ENCODE measurements at places on chromosomes 5 and 9.

DNA sequence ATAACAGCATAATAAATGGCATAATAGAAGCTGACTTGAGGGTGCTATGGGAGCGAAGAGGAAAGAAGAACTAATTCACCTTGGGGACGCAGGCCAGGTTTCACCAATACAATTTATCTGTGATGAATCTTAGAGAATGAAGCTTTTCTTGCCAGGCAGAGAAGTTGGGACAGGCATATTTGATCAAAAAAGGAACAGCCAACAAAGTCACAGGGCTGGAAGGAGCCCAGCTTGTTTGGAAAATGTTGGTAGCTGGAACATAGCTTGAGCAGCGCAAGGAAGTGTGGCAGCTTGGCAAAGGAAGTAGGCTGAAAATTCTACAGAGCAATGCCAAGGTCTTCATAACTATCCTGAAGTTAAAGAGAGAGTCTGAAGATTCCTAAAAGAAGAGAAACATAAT lies 181.5 kb upstream of the OR13F1 start:
- DNase-seq = no peak

GRCh38 chr5:68521776-68522175 lies 306.2 kb downstream of the PIK3R1 start:
- no peak for DNase-seq

DNA sequence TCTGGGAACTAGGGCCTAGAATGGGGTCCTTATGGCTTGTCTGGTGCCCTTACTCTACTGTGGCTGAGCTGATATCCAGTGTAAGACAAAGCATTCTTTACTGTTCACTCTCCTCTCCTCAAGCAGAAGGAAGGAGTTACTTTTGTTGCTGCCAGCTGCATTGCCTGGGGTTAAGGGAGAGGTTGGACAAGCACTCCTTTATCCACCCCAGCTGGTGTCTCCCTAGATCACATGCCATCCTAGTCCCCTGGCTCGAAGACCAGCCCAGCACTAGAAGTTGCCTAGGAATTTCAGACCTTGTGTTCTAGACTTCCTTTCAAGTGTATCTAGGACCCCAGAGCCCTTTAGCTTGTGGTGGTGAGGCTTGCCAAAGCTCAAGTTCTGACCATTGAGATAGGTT lies 1051.5 kb upstream of the C9orf72 start:
- no peak for DNase-seq

- DNase-seq = no peak
These were observed 135.5 kb upstream of the EFNA5 start for GRCh38 chr5:107806271-107806670.
